Stimulated activated CD8-positive, alpha-beta memory T cell treated with anti-CD3 and anti-CD28 coated beads, Interleukin-7, amount 100 ng/mL, for 4 hours (primary cell): ENCODE measurements at places on chromosomes 3 and 15.
A peak's percentile ranks its signal among the peaks of the same experiment; 100 is the strongest.

- DNase-seq = no peak
Measured at GRCh38 chr15:64883100-64883581, 28.6 kb upstream of the ANKDD1A start.

GRCh38 chr3:144556392-144556791 is 584.8 kb downstream of the DIPK2A start:
- DNase-seq = no peak

GRCh38 chr3:145035682-145036081 is 1064.1 kb downstream of the DIPK2A start:
- no peak for DNase-seq

GRCh38 chr3:10169000-10169496 is 4.3 kb downstream of the IRAK2 start:
- no peak for DNase-seq

GRCh38 chr3:115720983-115721382 is 97.7 kb downstream of the GAP43 start:
- DNase-seq = no peak

- DNase-seq = no peak
Measured at GRCh38 chr15:68651916-68652525, 73.2 kb downstream of the CORO2B start.

DNA sequence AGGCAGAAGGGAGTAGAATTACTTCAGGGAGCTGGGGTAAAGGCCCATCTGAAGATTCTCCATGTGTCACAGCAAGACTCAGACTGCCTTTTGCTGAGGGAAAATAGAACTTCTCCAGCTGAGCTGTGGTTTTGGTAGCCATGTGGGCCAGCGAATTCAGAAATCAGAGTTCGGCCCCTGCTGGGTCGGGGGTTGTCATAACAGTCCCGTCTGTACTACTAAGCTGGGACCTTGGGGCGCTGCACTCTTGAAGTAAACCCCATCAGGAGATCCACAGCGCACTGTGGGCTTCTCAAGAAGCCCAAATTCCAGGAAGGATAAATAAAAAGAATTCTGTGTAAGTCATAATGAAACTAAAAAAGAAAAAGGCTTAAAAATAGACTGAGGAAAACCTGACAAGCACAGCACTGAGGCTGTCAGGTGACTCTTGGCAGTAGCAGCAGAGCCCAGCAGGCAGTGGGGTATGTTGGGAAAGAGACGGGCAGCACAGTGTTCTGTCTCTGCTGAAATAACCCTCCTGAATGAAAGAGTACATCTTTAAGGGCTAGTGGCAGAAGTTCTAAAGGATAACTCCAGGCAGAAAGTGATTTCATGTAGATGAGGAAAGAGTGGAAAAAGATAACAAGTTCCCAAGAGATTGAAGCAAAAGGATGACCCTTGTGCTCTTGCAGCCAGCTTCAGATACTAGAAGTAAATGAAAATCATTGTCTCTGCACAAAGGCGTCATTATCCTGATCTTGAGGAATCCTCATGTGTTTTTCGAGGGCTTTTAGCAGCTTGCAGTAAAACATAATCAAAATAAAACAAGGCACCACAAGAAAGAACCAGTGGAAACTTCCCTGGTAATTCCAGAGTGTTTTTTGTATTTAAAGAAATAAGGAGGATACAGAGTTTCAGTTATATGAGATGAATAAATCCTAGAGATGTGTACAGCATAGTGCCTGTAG is 74.5 kb downstream of the RAB7A start:
- DNase-seq = peak; percentile 35

- no peak for DNase-seq
Measured at GRCh38 chr3:66342717-66343356, 122.0 kb downstream of the SLC25A26 start.

GRCh38 chr15:39204031-39204430 is 376.8 kb upstream of the THBS1 start:
- DNase-seq = no peak

- no peak for DNase-seq
Measured at GRCh38 chr3:123758081-123758564, 126.0 kb downstream of the MYLK start.

- DNase-seq = no peak
Measured at GRCh38 chr15:81765816-81766215, 280.0 kb downstream of the MEX3B start.

- no peak for DNase-seq
Measured at GRCh38 chr15:81475471-81475870, 101.5 kb upstream of the TMC3 start.

GRCh38 chr3:155876503-155876902 is 6.1 kb downstream of the GMPS start:
- DNase-seq = no peak

DNA sequence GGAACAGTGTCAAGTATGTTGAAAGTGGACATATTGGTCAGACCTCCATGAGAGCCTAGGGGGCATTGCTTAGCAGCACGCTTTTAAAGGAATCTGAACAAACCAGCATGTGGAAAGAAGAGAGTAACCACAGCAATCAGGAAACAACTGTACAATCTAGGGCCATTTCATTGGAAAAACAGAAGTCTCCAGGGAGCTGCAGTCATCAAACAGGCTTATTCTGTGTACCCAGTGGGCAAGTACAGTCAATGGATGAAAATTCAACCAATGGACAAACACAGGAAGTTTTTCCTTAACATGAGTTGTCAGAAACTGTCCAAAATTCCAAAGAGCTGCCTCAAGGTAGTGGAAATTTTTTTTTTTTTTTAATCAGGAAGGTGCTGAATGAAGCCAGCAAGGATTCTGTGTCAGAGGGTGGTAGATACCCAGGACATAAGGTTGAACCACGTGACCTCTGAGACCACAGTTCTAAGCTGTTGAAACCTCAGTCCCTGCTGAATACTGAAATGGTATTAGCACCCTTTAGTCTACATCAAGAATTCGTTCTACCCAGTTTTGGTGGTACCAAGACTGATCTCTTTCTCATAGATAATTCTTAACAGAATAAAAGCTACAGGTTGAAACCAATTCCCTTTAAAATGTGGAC is 4.4 kb upstream of the DLG1 start:
- DNase-seq = no peak

- DNase-seq = no peak
Measured at GRCh38 chr3:151919446-151919845, 46.0 kb downstream of the SUCNR1 start.

- DNase-seq = no peak
Measured at GRCh38 chr3:112405845-112406244, 72.9 kb downstream of the CD200 start.

GRCh38 chr3:23928524-23928923 is 11.6 kb downstream of the RPL15 start:
- DNase-seq = no peak

GRCh38 chr3:24410860-24411259 is 83.8 kb downstream of the THRB start:
- no peak for DNase-seq

DNA sequence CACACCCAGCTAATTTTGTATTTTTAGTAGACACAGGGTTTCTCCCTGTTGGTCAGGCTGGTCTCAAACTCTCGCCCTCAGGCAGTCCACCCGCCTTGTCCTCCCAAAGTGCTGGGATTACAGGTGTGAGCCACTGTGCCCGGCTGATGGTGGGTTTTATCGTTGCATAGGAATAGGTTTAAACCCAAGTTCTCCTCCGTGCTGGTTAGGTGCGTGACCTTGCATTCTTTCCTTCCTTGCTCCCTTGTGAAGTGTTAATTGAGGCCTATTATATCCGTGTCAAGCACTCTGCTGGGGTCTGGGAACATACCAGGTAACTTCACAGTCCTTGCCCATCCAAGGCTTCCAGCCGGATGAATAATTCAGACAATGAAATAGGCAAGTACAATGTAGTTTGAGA is 19.3 kb upstream of the ETV5 start:
- no peak for DNase-seq

DNA sequence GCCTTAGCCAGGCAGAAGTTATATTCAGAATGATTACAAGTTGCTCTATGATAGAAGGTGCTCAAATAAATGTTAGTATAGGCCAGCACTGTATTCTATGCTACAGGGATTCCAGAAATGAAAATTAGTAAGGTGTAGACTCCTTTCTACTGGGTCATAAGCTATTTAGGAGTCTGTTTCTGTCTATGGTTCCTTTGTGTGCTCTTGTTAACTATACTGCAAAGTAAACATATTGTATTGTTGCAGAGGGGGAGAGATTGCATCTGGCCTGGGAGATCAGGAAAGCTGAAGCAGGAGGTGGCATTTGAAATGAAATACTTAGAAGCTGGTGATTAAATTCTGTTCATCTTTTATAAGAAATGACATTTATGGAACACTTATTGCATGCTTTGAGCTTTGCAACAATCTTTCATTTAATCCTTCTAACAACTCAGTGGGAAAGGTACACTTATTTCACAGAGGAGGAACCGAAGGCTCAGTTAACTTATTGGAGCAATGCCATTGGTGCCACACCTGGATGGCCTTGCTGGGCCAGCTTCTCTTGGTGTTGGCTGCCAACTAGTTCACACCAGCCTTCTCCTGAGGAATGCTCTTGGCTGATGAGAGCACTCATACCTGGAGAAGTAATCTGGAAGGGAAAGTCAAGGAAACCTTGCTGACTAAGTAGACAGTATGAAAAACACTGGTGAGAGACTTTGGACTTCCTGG is 39.1 kb downstream of the ABHD5 start:
- no peak for DNase-seq

DNA sequence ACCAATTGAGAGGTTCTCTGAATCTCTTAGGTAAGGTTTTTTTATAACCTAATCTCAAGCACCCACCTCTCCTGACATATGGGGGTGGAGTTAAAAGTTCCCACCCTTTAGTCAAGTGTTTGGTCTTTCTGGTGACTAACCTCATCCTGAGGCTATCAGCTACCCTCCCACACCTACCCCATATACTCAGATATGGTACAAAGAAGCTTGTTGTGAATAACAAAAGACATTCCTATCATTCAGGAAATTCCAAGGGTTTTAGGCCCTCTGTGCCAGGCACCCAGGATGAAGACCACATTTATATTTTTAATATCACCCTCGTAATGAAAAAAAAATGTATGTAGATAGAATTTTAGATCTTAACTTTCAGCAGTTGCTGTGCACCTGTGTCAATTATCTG is 9.0 kb downstream of the CHMP2B start:
- no peak for DNase-seq

DNA sequence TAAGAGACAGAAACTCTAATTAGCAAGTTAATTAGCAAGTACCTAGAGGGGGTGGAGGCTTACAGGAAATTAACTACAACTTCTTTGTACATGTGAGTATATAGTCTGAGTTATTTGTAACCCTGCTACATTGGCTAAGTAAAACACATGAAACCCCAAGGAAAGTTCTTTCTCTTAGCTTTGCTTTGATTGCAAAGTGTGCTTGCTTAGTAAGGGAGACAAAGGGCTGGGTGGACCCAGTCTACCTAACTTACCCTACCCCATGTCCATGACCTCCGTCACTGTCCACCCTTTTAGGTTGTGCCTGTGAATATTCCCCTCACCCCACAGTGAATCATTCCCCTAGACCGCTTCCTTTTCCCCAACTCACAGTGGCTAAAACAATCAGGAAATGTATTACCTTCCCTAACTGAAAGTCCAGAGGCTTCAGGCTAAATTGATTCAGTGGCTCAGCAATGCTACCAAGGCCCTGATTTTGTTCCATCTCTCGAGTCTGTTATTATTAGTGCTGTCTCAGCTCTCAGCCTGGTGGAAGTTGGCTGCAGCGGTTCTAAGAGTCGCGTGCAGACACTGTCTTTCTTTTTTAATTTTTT is 31.1 kb upstream of the RYR3 start:
- no peak for DNase-seq

DNA sequence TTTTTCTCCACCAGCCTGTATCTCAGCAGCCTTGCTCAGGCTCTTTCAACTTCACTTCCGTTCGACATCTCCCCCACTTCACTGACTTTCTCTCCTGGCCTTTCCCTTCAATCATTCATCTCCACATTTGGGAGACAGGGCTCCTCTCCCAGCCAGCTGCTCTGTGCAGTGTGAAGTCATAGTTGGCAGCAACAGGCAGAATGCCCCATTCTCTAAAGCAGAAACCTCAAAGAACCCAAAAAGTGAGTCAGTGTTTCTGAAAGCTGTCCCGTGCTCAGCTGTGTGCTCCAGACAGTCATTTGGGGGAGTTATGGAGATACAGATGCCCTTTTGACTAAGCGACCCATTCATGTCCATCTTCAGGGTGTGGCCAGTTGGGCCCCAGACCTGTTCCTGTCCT is 54.3 kb downstream of the NTRK3 start:
- no peak for DNase-seq

DNA sequence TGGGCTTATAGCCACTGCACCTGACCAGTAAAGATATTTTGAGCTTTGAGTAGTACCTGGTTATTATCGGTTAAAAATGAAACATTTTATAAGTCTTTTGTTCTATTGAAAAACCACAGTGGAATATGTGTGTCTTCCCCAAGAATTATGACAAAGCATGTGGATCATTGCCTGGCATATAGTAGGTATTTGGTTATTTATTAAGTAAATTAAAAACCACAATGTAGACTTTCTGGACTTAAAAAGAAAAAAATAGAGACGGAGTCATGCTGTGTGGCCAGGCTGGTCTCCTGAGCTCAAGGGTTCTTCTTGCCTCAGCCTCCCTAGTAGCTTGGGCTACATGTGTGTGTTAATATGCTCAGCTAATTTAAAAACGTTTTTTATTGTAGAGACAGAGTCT is 43.5 kb downstream of the UBE2E2 start:
- DNase-seq = no peak

- DNase-seq = no peak
Measured at GRCh38 chr3:124292329-124292728, 300.4 kb upstream of the ROPN1 start.

DNA sequence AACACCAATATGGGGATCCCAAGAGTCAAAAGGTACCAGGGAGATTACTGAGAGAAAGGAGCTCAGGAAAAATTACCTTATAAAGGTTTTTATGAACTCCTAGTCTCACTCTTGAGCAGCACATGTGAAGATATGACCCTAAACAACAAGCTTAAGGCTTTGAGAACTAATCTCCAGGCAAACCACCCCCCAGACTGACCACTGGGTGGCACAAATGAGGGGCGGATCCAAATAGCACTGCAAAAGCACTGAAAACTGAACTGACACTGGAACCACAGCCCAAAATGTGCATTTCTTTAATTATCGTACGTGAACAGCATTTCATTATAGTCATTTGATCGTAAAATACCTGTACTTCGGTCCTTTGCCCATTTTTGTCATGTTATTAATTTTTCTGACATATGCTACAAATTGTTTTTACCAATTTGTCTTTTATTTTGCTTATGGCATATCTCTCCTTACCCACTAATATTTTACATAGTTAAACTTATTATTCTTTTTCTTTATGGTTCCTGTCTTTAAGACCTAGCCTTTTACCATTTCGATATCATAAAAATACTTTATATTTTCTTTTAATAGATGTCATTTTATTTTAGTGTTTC is 31.5 kb upstream of the TFDP2 start:
- DNase-seq = no peak

DNA sequence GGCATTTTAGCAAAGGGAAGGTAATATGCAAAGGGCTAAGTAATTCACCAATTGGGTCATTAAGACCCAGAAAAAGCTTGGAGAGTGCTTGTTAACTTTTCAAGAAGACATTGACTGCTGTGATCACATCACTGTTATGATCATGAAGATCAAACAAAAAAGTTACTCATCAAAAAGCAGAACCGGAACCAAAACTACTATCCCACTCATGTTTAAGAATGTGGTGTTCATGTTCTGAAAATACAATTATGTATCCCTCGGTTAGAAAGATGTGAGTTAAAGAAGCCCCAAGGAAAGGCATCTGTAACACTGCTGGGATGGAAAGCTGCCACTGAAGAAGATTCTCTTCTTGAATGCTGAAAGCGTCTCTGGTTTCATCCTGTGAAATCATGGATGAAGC is 32.6 kb downstream of the BBX start:
- no peak for DNase-seq
